Kidney tubule cell (primary cell): ENCODE measurements at places on chromosomes 12 and 14.

DNA sequence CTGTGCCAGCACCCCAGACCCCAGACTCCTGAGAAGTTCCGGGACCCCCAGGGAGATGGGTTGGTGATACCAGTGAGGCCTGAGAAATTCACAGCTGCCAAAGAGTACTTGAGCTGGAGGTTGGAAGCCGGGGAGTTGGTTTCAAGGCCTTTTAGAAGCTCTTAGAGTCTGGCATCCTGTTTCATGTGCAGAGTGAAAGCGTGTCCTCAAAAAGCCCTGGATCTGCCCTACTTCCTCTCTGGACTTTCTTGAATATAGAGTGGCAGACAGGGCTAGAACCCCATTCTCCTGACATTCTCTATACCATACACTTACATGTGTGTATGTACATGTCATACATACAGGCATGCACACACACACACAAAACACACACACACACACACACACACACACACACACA, 31.3 kb upstream of the PPM1A start:
- no peak for DNase-seq

GRCh38 chr14:51094282-51094821, 553 bp downstream of the TRIM9 start:
- DNase-seq = peak; percentile 6

GRCh38 chr12:4486980-4487379, 41.4 kb upstream of the FGF6 start:
- DNase-seq = no peak

- DNase-seq = peak; percentile 67
Measured at GRCh38 chr12:78914859-78915331, 50.3 kb downstream of the SYT1 start.

DNA sequence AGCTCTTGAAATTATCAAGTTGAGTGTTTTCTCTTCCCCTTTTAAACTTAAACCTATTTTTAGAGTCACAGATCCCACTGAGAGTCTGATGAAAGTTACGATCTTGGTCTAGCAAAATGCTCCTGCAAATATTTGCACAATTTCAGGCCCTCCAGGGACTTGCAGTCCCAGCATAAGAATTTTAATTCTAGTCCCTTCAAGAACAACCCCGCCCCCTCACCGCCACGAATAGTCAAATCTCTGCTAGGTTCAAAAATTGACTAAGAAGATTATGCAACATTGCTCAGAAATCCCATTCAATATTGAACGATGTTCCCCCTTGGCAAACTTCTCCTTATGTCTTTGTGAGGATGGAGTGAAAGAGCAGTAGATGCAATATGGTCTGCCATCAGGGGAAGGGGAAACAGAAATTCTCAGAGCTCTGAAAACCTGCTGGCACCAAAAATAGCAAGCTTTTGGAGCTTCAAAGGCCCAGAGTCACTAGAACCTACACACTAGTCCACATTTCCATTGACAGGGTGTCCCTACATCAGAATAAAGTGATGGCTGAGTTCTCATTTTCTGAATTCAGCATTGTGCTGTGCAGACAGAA, 127.5 kb upstream of the CCDC175 start:
- DNase-seq = no peak

- no peak for DNase-seq
Measured at GRCh38 chr12:83183132-83183531, 496.4 kb downstream of the TMTC2 start.

- no peak for DNase-seq
Measured at GRCh38 chr14:65794674-65795279, 382.2 kb downstream of the FUT8 start.

DNA sequence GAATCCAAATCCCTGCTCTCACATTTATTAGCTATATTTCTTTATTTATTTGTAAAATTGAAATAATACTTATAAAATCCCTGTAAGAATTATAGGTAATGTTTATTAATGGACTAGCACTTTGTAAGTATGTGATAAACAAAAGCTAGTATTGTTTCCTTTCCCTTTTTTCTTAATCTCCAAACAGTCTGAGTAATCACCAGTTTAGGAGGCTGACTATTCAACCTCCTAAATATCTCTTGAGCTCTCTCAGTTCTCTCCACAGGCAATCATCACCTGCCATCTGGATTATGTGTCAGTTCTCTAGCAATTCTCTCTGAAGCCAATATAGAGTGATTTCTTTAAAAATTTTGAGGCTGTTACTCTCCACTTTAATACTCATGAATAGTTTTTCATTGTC, 9.2 kb upstream of the LYZ start:
- no peak for DNase-seq

- no peak for DNase-seq
Measured at GRCh38 chr12:45613296-45613695, 116.2 kb upstream of the ARID2 start.

GRCh38 chr12:106845902-106846301, 71.4 kb downstream of the RIC8B start:
- DNase-seq = no peak

DNA sequence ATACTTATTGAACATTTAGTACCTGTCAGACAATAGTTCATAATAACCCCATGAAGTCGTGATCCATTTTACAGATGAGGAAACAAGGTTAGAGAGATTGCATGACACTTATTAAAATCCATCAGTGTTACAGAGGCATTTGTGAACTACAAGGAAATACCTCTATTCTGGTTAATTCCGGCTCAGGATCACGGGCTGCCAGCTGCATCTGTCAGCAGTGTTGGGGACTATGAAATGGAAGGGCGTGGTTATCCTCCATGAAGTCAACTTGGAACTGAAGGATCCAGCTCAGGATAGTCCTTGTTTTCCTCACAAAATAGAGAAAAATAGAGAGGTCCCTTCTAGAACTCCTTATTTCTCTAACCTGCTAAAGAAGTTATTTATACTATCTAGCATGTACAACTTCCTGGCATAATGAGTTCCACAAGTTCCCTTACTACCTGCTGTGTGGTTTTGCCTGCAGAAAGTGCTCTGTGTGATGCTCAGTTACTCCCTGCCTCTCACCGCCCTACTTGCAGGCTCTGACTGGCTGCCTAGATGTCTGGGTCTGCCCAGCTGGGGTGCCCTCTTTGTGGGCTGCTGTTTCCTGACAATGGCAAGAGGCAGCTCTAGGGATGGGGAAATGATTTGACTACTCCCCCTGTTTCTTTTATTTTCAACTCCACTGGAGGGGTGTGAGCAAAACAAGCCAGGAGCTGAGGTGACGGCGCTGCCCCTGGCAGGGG, 36.8 kb downstream of the PLXNC1 start:
- DNase-seq = no peak

DNA sequence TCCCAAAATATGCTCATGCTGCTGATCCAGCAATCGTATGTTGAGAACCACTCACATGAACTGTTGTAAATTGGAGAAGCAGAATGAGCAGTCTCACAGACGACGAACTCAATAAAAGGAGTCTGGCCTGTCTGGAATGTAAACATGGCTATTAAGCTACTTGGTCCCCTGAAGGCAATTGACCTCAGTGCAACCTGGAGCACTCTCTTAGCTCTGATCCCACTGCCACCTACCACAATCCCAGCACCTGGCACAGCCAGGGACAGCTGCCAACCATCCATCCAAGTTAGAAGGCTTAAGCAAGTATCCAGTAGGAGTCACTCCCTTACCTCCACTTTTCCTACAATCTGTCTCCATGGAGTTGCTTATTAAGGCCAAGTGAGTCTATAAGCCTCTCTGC, 406.9 kb upstream of the CLEC14A start:
- DNase-seq = no peak

DNA sequence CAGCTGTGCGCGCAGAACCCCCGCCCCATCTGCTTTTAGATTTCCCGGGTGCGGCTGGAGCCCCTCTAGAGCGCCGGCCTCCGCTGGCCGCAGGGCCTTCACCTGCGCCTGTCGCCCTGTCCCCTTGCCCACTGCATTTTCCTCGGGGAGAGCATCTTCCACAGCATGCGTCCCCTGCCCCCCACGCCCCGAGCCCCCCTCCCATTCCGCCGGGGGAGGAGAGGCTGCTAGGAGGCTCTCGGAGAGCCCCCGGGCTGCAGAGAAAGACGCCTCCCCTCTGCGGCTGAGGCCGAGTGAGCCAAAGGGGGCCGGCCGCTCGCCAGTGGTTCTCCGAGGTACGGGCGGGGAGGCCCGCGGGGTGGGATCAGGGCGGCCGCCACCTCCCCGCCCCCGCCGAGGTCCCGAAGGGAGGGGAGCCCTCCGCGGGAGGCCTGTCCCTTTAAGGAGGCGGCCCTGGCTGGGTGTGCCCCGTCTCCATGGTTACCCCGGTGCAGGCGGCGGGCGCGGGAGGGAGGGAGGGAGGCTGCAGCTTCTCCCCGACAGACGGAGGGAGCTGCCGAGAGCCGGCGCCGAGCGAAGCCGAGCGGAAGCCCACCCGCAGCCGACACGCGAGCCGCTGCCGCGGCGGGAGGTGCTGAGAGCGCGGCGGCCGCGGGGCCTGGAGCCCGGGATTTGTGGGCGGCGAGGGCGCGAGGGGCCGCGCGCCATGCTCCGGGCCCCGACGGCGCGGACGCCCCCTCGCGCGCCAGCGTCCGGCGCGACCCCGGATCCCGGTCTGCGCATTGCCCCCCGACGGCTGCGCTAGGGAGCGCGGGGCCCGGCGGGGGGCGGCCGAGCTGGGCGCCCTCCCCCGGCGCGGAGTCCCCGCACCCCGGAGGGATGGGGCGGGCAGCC, at the start of gene KCNH3:
Gene KCNH3, plus strand, starts transcription at position 521 of the 894 bp plus-strand sequence. CDS start 387 bp downstream, outside the sequence.
- DNase-seq = peak; percentile 58

- peak; percentile 91 for DNase-seq
Measured at GRCh38 chr12:64633940-64634337, 23.6 kb downstream of the RASSF3 start.

DNA sequence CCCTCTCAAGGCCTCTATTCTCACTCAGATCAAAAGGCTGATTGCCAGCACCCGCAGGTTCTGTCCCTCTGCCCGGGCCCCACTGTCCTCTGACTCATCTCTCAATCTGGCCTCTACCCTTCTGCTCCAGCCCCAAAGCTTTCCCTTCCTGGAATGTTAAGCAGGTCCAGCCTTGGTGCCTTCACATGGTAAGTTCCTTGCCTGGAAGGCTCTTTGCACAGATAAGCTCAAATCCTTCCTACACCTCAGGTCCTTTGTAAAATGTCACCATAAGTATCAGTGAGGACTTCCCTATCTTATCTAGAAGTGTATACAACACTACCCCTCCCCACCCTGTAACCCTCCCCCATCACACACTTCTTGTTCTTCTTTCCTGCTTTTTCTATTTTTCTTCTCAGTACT, 22.2 kb downstream of the LPCAT3 start:
- peak; percentile 59 for DNase-seq

- peak; percentile 98 for DNase-seq
Measured at GRCh38 chr14:68979021-68979721, at the start of gene ACTN1. Gene ACTN1, minus strand, starts transcription at chr14:68979302. Its CDS starts 246 bp downstream, at chr14:68979056.

DNA sequence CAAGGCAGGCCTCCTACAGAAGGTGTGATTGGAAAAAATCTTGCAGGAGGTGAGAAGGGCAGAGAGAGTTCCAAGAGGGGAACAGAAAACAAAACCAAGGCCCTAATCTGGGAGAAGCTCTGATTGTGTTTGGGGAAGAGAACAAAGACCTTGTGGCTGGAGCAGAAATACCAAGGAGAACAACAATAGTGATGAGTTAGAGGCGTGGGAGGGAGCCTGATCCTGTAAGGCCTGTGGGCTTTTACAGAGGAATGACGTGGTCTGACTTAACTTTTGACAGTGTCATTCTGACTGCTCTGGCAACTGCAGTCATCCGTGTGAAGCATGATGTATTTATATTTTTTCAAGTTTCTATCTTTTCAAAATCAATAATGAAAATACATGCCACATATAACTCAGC, 200.6 kb downstream of the ANO4 start:
- DNase-seq = peak; percentile 2

- no peak for DNase-seq
Measured at GRCh38 chr12:125296701-125297100, 231.5 kb downstream of the AACS start.

DNA sequence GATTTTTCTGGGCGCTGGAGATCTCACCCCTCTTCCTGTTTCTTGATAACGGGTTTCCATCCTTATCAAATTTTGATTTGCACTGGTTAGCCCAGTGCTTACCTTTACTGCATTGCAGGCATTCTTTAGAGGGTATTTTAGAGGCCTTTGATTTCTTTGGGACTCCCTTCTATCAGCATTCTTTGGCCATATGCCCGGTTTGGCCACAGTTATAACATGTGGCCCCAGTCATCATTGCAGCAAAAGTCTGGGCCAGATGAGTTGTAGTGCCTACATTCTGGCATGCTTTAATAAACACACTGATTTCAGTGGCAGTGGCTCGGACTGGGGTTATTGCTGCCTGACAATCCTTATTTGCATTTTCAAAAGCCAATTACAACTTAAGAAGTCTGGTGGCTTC, 82.3 kb downstream of the KCNMB4 start:
- DNase-seq = no peak

DNA sequence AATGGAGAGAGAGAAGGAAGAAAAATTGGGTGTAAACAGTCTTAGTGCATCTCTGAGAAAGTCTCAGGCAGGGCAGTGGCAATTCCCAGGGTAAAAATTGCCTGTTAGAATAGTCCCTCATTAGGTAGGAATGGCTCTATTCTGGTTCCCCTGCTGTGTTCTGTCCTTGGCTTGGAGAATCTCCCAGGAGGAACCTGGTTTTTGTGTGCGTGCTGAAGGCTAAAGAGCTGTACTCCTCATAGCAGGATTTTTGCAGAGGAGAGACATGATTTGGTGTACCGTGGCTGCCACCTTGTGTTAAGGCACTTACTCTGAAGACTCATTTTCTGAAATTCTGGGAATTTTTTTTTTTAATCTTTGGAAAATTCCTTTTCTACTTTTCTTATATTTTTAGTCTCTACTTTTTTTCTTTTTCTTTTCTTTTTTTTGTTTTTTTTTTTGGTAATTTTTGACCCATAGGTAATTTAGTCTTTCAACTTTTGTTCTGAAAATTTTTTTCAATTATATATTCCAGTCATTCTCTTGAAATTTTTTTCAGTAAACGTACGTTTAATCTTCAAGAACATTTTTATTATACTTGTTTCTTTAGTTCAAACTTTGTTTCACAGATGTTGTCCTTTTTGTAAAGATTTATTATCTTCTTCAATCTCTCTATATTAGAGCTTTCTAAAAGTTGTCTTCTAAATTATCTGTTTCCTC, 63.8 kb downstream of the FBXO33 start:
- DNase-seq = peak; percentile 65

- DNase-seq = no peak
Measured at GRCh38 chr12:25023808-25024207, 74.9 kb upstream of the BCAT1 start.

DNA sequence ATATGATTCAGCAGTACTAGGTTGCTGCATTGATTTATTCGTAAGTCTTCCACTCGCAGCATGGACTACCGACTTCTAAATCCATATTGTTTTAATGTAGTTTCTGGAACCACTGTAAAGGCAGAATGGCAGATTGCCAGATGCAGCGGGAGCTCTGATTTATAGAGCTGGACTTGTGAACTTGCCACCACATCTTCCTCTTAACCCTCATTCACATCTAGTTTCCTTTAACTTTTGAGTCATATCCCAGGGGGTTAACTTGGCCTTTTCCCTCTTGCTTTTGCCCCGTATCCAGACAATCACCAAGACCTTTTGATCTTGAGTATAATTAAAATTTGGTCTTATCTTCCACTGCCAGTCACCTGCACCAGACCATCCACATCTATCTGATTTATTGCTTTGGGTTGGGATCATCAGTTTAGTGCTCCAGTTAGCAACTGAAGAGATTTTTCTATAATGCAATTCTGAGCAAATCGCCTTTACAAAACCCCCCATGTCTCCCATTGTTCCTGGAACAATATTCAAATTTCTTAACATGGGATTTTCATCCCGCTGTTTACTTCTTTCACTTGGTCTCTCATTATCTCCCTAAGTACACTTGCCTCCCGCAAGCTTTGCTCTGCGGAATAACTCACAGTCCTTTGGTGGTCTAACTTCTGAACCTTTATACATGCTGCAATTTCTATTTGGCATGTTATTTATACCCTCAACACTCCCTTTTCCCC, 130.5 kb downstream of the ACSS3 start:
- no peak for DNase-seq
